ENCODE measurements at places on chromosomes 4 and X.
A peak's percentile ranks its signal among the peaks of the same experiment; 100 is the strongest.

DNA sequence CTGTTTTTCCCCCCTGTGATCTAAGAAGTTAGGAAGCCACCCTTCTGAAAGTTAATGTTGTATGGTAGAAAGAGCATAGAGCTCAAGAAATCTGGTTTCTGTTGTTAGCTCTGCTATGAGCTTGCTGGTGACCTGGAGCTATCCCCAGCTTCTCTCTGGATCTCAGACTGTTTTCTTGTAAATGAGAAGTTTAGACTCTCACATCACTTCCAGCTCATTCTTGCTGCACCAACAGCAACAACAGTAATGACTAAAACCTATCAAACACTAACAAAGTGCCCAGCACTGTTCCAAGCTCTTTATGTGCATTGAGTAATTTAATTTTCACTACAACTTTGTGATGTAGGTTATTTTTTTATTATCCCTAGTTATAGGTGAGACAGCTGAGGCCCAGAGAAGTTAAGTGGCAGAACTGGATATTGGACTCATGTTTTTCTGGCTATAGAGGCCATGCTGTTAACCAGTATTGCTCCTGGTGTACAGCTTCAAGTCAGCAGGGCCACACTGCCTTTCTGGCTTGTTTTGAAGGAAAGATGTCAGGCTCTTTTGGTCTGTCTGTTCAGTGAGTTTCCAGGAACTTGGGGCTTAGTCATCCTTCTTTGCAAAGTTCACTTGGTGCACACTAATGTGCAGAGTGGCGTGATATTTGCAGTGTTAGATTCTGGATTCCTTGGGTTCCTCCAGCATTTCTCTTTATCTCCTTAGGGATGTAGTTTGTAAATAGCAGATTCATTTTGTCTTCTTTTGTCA, 27.8 kb upstream of the TMEM164 start:
- DNase-seq: peak; percentile 6

DNA sequence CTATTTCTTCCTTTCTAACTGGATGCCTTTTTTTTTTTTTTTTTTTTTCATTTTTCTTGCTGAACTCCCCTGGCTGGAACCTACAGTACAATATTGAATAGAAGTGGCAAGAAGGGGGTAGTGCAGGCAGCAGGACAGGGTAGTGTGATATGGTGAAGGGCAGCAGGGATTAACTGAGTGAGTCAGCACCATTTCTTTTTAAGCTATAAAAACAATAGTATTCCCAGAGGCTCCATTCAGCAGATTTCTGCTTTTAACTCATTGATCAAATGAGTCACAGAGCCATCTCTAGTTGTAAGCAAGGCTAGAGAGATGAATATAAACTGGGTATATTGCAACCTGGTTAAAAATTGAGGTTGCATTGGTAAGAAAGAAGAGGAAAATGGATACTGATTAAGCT, 53.6 kb upstream of the SETD7 start:
- peak; percentile 78 for DNase-seq

DNA sequence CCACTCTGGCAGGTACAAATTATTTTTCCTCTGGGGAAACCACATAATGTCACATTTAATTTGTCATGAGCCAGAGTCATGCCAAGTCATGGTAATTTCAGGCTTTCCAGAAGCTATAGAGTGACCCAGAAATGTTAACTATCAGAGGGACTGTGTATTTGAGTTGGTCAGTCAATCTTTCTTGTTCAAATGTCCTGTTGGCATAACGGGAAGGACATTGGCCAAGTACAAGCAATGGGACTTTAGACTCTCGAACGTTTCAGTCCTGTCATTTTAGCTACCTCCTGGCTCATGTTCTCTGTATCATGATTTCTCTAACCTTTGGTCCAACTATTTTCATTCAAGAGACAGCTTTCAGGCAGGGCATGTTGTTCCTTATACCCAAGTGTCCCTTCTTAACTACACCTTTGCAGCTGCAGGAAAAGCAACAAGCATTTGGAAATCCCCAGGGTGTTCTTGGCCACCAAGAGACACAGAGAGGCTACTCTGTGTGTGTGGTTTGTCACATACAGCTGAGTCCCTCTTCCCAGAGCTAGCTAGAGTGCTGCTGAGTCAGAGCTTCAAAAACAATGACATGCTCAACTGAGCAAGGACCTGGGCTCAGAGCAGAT, 142.6 kb downstream of the EGF start:
- no peak for DNase-seq

DNA sequence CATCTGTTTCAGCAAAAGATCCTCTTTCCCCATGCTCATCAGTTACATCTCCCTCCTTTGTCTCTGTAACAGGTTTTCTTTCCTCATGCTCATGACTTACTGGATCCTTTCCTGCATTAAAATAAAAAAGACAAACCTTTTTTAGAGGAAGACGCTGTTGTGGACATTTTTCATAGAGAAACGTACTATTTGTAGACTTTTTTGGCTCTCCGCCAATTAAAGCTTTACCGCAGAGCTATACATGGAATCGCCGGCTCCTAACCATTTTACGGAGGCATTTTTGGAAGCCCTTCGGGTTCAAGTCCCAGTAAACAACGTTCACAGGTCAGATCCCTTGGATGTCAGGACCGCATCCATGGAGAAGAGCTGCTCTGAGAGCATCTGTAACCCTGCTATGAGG, 1.3 kb downstream of the FAM9C start:
- DNase-seq: no peak

DNA sequence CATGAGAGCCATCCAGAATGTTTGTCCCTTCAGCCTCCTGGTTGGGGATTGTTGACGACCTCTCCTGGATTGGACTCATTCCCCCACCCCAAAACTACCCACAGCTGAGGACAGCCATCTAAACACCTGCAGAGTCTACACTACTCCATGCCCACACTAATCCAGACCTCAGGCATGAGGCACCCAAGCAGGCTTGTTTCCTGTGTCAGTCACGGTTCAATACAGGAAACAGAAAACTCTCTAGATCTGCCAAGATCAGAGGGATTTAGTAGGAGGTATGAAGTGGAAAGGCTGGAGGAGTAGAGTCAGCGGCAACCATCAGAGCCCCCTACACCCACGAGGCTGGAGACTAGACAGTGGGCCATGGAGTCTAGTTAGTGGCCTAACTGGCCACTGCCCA, 37.7 kb downstream of the HAND2 start:
- no peak for DNase-seq

DNA sequence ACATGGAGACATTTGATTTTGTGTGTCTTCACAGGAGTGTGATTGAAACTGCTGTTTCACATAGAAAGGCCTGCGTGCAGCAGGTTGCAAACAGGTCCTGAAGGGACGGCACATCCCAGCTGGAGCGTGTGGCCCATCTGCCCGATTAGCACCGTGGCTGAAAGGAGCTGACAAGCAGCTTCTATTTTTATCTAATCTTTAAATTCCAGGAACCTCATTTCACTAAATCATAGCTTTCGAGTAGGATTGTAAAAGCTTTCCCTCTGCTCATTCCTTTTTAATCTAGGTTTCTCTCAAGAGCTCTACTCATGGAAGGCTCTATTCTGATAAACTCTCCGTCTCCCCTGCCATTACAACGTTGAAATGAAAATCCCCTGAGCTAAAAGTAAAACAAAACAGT, 106.8 kb downstream of the FSTL5 start:
- peak; percentile 1 for DNase-seq

- DNase-seq: peak; percentile 64
These were observed 334.7 kb upstream of the NR3C2 start for GRCh38 chr4:148776941-148777340.
